Activated CD4-positive, alpha-beta T cell treated with anti-CD3 and anti-CD28 coated beads, Interleukin-10, Interleukin-2, amounts not matched to agents 100 ng/mL and 50 ng/mL, durations not matched to agents 16 hours and 8 hours (primary cell): ENCODE measurements at places on chromosomes 13 and 19.
A peak's percentile ranks its signal among the peaks of the same experiment; 100 is the strongest.

- no peak for DNase-seq
Measured at GRCh38 chr13:95533545-95534160, 18.9 kb upstream of the CLDN10 start.

- peak; percentile 88 for DNase-seq
Measured at GRCh38 chr19:34926685-34927375, at the start of gene ZNF30. TSS of gene ZNF30 (plus strand) at chr19:34926903. CDS start at chr19:34929948, 3,045 bp downstream.

DNA sequence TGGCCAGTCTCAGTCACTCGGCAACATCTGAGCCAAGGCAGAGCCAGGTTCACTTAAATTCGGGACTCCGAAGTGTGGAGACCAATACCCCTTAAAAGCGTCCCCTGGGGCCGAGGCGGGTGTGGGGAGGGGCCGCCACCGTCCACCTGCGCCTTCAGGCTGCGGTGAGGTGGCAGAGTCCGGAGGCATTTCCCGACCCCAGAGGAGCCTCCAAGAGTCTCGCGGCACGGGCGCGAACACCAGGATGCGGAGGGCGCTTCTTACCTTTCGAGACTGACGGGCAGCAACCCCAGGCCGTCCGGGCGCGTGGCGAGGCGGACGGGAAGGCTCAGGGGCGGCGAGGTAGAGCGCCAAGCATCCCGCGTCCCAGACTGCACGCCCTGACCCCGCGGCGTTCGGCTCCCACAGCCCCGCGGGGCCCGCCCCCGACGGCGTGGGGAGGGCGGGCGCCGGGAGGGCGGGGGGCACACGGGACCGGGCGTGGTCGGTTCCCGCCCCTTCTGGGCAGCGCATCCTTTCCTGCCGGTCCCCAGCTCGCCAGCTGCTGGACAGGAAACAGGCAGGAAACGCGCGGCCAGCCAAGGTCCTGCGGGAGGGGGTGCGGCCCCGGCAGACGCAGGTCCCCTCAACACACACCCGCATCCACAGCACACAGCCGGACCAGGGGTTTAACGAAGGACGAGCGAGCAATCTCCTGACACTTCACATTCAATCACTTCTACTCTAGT is at the start of gene THSD1:
Gene THSD1 (minus strand): TSS at position 406 of the 728 bp plus-strand sequence. CDS start 3,572 bp downstream, outside the sequence.
- peak; percentile 9 for DNase-seq

GRCh38 chr13:34011552-34012085 is 193.7 kb downstream of the RFC3 start:
- no peak for DNase-seq

DNA sequence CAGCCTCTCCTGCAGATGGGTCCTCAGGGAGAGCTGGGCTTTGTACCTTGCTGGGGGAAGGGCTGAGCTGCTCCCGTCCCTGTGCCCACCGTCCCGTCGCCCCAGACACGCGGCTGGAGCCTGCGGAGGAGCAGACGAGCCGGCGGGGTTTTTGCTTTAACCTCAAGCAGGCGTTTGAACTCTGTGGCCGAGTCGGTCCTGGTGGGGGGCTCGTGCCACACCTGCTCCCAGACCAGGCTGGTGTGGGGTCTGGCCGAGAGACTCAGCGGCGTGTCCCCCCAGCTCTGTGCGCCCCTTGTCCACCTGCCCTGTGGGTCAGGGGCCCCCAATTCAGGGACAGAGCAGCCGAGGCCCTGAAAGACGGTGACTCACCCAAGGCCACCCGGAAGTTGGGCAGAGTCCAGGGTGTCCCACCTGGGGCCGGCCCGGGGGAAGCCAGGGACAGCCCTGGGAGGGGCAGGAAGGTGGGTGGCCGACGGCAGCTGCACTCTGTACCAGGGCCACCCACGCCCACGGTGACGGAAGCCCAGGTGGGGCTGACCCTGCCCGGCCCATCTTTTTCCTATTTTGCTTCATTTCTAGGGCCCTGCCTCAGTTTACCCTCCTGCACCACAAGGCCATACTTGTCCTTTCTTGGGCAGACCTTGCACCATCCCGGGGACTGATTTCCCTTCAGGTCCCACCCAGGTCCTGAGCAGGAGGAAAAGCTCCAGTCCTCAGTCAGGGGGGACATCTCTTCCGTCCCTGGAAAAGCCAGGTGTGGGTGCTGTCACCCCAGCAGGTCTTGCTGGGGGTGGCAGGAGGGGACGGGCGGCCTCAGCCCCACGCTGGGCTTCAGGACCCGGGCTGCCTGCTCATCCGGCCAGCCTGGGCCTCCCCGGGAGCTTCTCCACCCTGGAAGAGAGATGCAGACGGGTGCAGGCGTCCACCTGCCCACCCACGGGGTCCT is 5.3 kb downstream of the EFNA2 start:
- no peak for DNase-seq

GRCh38 chr19:54465426-54466109 is 2.0 kb upstream of the LENG9 start:
- no peak for DNase-seq

GRCh38 chr13:76638882-76639281 is 247.3 kb downstream of the KCTD12 start:
- no peak for DNase-seq

- no peak for DNase-seq
Measured at GRCh38 chr13:44058624-44059215, 179.0 kb downstream of the LACC1 start.

GRCh38 chr13:101516262-101516661 is 63.8 kb downstream of the ITGBL1 start:
- no peak for DNase-seq

DNA sequence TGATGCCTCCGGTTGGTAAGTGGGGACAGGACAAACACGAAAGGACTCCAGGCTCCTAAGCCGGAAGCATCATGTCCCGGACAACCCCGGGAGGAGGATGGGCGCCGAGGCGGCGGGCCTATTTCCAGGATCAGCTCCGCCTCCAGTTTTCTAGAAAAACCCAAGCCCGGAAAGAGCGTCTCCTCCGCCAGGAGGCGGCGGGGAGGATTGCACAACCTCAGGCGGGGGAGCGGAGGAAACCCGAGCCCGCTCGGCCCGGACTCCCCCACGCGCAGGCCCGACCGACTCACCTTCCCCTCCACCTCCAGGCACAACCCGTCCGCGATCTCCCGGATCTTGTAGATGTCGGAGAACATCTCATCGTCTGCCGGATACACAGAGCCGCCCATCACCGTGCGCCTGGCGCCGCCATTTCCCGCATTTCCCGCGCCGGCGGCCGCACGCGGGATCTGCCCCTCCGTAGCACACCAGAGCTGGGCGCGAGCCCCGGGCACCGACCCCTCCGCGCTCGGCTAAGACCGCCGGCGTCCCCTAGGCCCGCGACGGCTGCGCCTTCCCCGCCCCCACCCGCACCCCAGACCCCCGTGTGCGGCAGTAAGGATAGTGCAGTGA is 455 bp downstream of the TPT1 start:
- peak; percentile 89 for DNase-seq

DNA sequence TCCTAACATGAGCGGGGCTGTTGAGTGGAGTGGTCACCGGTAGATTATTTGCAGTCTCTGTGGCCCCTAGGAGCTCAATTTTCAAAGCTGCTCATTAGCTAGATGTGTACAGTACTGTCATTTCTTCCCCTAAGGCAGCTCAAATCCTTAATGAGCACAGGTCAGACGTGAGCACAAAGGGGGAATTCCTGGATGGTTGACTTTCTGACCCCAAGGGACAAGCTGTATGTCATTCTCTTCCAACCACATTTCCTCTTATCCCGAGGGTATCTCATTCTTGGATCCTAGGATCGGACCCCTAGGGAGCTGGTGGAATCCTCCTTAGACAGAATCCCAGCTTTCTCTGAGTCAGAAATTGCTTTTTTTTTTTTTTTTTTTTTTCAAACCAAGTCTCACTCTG is 5.7 kb upstream of the OR7G3 start:
- DNase-seq, result no peak

GRCh38 chr13:113852536-113853517 is 11.0 kb downstream of the GAS6 start:
- no peak for DNase-seq

- no peak for DNase-seq
Measured at GRCh38 chr13:27500806-27501534, 50.6 kb upstream of the MTIF3 start.

GRCh38 chr13:74336546-74336945 is 202.3 kb upstream of the KLF12 start:
- no peak for DNase-seq

GRCh38 chr13:113145496-113145895 is 13.0 kb upstream of the PROZ start:
- peak; percentile 26 for DNase-seq

DNA sequence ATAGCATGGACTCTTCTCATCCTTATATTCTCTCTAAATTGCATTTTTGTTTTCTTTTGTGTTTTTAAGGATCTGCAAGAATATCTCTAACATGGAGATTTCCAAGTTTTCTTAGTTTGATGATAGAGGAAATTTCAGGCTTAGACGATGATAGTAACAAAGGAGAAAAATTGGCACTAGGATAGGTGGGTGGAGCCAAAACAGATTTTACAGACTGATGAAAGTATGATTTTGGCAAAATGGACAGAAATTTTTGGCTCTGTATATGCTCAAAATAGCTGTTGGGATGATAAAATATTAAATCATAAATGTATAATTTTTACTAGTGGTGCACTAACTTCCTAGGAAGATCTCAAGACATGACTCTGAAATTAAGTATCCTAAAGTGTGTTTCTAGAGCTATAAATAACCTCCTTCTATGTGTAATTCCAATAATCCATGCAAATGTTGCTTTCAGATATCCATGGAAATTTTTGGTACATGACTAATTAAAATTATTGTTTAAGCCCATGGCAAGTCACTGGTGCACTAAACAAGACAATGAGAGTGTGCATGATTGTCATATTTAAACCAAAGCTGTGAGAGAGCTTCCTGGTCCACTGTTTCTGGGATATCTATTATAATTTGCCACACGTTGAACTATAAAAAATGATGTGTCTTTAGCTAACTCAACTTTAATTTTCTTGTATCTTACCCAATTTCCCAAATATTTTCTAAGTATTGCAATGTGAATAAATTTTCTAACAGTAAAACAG is 55.8 kb upstream of the NBEA start:
- DNase-seq, result no peak

GRCh38 chr19:50861010-50861409 is 6.3 kb downstream of the KLK3 start:
- DNase-seq, result no peak

DNA sequence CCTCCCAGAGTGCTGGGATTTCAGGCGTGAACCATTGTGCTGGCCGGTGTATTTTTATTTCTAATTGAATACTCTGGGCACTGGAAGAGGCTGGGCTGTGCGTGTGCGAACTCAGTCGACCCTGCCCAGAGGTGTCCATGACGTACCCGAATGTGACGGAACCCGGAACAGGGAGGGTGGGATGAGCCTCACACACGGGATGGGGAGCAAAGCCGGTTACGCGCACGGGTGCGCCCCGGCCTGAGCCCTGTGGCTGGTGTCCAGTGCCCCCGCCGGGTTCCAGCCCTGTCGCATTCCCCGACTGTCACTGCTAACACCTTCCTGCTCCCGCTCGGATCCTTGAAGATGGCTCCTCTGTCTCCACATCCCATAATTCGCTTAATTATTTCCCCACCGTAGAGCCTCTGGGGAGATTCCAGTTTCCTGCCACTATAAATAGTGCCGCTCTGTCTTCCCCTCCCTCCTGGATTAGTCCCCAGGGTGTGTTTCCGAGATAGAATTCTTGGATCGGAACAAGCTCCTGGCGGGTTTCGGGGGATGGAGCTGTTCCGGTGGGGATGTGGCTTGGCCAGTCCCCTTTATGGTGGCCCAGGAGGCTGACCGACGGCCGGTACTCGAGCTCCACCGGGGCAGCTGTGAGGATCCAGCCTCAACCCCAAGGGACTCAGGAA is 22.0 kb downstream of the SBNO2 start:
- DNase-seq, result no peak

GRCh38 chr13:98650396-98651107 is 73.6 kb upstream of the STK24 start:
- no peak for DNase-seq

DNA sequence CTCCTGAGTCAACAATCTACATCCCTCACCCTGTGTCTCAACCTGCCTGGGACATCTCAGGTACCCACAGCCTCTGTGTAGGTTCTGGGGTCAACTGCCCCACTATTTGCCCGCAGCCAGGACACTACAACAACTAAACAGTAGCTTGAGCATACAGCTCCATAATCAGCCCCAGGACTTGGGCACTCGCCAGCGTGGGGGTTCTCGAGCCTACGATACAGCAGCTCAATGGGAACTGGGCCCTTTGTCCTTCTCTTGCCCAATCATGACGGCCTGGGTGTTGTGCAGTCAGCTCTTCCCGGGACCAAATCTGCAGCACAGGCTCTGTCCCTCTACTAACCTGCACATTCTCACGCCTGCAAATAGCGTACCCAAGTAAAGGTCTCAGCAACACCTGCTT is 1.3 kb downstream of the ZNF180 start:
- no peak for DNase-seq

DNA sequence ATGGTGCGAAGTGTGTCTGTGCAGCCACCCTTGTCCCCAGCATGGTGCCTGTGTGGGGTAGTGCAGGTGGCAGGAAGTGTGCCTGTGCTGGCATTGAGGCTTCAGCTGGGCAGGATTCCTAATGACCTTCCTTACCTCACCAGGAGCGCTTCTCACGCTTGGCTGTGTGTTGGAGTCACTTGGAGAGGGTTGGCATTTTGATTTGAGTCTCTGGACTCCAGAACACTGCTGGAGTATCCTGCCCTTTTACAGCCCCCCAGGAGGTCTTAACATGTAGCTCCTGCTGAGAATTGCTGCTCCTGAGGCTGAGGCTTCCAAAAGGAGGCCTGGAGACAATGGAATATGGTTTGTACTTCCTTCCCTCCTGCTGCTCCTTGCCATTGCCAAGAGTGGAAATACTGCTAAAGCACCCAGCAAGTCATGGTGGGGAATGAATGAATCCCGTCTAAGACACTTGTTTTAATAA is 87.1 kb downstream of the ARHGEF7 start:
- no peak for DNase-seq
